Hematopoietic multipotent progenitor cell treated with erythropoietin and hydrocortisone succinate and interleukin-3 and kit ligand, for 4 days (in vitro differentiated cells): ENCODE measurements at places on chromosomes 16 and 17.
A peak's percentile ranks its signal among the peaks of the same experiment; 100 is the strongest.

DNA sequence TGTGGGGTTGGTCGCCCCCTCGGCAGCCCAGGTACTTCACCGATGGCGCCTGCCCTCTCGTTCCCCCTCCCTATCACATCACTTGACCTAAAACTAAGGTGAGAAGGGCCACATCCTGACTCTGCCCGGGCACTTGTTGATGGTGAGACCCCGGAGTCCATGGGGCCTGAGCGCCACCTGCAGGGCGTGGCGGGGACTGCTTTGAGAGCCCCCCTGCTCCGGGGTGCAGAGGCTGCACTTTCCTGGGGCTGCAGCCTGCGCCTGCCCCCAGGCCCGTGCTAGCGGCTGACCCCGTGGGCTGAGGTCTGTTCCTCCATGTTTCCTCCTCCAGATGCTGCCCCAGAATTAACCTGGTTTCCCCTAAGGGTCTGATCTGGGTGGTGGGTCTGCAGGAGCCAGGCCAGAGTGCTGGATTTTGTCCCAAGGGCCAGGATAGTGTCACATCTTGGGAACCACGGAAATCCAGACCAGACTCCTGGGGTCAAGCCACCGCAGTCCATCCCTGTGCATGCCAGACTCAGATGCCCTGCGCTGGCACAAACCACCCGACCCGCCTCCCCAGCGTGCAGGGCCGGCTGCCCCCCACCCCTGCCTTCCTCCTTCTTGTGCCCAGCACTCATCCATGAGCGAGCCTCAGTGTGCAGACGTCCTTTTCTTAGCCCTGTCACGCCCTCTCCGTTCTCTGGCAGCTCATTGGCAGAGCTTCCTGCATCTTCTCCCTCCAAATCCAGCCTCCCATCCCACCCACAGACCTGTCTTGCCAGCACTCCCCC lies 2.7 kb downstream of the NDUFAF8 start:
- peak; percentile 84 for DNase-seq

DNA sequence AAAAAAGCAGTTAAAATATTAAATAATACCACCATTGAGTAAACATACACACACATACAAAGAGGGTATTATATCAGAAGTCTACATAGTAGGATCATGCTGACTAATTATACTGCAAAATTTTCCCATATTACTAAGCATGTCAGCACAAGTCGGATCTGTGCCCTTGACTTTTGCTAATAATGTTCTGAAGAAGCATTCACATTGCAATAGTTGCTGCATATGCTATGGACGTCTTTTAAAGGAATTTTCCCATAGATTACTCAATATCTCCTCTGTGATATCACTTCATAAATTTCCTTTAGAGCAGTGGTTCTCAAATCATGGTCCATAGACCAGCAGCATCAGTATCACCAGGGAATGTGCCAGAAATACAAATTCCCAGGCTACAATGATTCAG lies 110.9 kb upstream of the NUDT7 start:
- DNase-seq, result no peak

DNA sequence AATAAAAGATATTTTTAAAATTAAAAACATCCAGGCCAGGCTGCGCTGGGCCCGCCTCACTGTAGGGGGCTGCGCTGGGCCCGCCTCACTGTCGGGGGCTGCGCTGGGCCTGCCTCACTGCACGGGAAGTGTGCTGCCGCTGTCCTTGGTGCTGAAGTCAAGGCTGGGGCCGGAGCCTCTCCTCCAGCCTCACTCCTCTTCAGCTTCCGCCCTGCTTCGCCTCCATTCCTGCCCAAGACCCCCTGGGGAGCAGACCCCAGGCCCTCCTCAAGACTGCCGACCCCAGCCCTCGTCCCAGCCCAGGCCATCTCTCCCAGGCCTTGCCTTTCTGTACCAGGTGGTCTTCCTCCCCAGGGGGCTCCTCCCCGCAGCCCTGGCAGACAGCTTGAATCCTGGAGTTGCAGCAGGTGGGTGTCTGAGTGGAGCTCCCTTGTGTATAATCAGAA lies 26.2 kb downstream of the ENDOV start:
- DNase-seq, result peak; percentile 75

DNA sequence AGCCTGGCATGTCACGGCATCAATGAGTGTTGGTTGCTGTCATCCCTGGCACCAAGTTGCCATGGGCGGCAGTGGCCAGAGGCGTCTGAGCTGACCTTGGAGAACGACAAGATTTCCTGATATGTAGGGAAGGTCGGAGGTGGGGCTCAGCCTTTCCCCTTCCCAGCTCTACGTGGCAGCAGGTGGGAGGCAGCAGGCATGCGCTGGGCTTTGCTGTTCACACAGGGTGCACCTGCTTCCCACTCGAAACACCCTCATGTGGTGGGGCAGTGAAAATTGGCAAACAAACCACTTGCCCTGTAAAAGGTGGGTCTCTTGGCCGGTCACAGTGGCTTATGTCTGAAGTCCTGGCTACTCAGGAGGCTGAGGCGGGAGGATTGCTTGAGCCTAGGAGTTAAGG lies 12.3 kb upstream of the TFAP4 start:
- DNase-seq, result no peak

DNA sequence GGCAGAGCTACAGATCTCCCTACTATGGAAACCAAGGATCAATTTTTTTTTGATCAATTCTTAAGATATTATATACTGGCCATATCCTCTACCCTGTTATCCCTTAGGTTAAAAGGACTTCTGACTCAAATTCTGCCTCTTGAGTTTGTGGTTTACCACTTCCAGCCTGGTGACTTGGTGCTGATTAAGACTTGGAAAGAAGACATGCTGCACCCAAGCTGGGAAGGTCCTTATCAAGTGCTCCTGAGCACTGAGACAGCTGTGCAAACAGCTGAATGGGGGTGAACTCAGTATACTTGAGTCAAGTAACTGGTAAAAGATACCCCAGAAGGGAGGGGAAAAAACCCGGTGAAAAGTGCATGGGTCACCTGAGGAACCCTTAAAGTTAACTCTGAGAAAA lies 20.5 kb upstream of the SPACA3 start:
- DNase-seq, result peak; percentile 96

- DNase-seq, result no peak
Observed at GRCh38 chr16:12360240-12360639, 383.7 kb downstream of the SNX29 start.

GRCh38 chr17:29045734-29046472 lies 3.0 kb downstream of the PIPOX start:
- DNase-seq, result no peak

- peak; percentile 97 for DNase-seq
Observed at GRCh38 chr16:81481207-81481821, 36.7 kb downstream of the CMIP start.

- no peak for DNase-seq
Observed at GRCh38 chr16:50169555-50170096, 16.5 kb downstream of the TENT4B start.

DNA sequence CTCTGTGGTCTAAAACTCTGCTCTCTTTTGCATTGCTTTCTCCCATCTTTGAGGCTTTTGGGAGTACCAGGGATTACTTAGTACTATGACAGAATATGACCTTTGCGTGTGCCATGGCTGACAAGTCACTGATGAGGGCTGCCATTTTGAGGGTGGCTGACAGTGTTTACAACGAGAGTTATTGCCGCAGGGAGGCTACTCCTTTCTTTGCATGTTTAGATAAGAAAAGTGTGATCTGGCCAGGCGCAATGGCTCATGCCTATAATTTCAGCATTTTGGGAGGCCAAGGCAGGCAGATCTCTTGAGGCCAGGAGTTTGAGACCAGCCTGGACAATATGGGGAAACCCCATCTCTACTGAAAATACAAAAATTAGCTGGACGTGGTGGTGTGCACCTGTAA lies 77.5 kb downstream of the GSG1L start:
- DNase-seq, result no peak

DNA sequence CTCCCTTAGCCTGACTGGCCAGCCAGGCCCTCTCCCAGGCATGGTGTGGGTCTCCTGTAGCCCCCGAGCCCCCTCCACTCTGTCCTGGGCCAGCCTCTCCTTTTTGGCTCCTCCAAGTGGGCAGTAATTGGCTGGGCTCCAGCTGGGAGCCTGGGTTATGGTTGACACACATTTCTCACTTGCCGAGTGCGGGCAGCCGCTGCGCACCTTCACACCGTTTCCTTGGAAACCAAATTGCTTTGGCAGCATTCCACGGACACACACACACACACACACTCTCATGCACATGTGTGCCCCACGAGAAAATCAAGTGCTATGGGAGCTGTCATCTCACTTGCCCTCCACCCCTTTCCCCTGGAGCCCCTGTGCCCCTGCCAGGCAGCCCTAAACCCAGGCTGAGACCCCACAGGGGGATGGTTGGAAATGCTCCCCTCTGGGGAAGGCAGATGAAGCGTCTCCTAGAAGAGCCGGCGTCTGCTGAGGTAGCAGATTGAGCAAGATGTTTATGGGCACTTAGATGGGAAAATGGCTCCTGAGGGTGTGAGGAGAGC lies 402.7 kb upstream of the TNRC6C start:
- no peak for DNase-seq

DNA sequence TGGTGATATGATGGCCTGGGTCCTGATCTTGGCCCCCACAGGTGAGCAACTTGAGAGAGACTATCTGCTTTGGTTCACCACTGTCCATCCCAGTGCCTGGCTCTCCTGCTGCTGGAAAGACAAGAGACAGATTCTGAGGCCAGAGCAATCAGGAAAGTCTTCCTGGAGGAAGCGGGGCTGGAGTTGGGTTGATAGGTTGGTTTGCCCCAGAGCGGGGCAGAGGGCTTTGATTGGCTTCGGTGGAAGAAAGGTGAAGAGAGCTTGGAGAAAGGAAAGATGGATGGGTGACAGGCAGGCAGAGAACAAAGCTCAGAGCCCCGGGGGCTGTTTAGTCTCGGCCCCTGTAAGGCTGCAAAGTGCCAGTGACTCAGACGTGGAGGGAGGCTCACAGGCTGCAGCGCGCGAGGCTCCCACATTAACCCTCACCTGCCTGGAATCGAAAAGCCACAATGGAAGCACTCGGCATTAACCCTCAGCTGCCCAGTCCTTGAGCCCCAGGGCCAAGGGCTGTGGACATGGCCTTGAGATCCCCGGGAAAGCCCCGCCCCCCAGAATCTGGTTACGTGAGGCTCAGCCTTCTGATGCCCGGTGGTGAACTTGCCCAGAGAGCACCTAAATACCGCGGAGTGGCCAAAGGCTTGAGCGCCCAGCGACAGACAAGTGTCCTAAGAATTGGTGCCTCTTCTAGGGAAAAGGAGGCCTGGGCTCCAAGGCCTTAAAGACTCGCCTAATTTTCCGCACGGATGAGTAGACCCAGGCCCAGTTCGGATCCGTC lies 996 bp upstream of the CPNE2 start:
- DNase-seq, result no peak

- DNase-seq, result no peak
Observed at GRCh38 chr17:66540131-66540781, 237.8 kb downstream of the PRKCA start.

- no peak for DNase-seq
Observed at GRCh38 chr17:82348434-82348833, 10.6 kb upstream of the TEX19 start.

GRCh38 chr16:48133455-48134211 lies 22.2 kb downstream of the ABCC12 start:
- no peak for DNase-seq

DNA sequence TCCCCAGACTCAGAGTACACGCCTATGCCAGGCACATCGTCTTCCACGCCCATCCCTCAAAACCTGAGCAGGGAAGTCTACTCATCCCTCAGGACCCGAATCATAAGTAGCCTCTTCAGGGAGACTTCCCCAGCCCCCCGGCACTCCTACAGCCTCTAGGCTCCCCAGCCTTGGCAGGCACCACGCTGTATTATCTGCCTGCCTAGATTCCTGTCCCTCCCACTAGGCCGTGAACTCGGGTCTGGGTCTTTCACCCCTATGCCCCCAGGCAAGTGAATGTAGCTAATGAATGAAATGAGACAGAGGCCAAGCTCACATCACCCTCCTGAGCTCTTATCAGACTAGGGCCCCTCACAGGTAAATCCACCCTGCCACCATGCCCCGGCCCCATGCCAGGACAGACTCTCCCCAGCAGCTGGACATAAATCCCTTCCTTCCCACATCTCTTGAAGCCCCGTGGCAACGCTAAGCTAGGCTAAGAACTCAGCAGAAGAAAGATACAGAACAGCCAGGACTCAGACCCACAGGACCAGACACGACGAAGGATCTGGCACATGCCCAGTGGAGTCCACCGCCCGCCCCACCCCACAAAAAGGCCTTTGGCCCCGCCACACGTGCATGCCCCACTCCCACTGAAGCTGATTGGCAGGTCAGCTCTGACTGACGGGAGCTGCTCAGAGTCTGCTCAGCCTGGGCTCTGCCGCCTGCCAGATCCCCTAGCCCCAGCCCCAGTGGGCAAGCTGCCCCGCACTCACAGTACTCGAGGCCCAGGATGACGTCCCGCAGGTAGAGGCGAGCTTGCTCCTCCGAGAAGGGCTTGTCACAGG lies 13.0 kb downstream of the CAMKK1 start:
- DNase-seq, result no peak

- DNase-seq, result no peak
Observed at GRCh38 chr17:73342050-73342522, 30.3 kb upstream of the CDC42EP4 start.

DNA sequence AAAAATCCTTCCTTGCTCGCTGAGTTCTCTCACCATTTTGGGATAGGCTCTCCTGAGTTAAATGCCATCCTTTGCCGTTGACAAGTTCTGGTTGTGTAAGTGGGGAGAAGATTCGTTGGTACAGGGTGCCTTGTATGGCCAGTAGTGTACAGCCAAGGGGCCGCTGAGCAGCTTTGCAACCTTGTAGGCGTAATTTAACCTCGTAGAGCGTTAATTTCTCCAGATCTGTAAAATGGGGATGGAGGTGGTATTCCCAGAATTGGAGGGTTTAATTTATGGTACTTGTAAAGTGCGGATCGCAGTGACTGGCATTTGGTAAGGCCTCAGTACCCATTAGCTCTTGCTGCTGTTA lies 1.4 kb downstream of the ARSG start:
- no peak for DNase-seq

DNA sequence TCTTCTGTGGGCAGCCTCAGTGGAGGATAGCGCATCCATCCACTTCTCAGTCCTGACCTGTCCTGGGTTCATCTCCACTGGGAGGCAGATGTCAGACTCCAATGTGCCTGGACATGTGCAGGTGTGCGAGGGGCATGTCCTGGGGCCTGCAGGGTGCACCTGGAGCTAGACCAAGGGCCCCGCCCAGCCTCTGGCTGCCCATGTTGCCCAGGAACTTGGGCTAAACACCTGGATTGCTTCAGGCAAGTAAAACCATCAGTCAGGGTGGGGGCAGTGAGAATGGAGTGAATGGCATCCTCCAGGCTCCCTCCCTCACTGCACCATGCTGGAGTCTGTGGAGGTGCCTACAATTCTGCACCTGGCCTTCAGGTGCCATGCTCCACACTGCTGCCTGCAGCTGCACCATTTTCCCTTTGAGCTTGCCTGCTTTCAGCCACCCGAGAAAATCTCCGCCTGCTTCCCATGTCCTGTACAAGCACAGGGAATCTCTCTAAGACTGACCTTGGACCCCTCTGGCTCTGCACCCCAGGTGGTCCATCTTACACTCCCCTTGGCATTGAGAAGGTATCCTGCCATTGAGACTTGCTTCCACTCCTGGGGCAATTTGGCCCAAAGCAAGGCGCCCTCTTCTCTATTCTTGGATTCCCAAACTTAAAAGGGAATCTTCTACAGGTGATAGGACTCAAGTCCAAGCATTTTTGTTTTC lies 2.1 kb upstream of the MFSD6L start:
- no peak for DNase-seq
